Right renal cortex interstitium (tissue), 3 donors: ENCODE measurements at places on chromosomes 2 and 18.

DNA sequence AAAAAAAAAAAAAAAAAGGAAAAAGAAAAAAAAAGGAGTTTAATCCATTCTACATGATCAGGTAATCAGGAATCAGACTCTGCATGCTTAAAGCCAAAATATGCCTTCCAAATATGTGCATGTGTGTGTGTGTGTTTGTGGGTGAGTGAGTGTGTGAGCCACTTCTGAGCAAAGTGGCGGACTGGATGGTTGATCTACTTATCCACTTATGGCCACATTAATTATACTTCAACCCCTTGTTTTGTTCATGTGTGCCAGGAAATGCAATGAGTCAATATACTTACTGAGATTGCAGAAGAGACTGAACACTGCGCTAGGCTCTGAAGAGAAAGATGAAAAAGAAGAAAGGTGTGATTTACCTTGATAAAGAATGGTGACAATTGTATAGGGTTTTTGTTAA lies 586.5 kb upstream of the NXPH2 start:
- DNase-seq, result no peak

- DNase-seq, result peak; percentile 21
Observed at GRCh38 chr2:160491911-160492371, 1.7 kb downstream of the RBMS1 start.

DNA sequence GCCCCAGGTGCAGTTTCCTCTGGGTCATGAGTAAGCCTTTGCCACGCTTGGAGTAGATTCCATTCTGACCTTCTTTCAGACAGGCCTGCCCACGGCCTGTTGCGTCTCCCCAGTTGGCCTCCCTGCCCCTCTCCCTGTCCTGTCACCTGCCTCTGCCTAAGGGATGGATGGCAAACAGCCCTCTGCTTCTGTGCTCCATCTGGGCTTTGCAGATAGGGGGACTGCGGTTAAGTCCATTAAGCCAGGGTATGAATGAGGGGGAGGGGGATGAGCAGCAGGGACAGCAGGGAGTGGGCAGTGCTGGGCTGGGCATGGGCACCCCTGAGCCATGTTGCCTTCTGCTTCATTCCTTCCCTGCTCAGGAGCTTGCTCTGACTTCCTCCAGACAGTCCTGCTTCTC lies 37.6 kb upstream of the B3GNT7 start:
- no peak for DNase-seq

DNA sequence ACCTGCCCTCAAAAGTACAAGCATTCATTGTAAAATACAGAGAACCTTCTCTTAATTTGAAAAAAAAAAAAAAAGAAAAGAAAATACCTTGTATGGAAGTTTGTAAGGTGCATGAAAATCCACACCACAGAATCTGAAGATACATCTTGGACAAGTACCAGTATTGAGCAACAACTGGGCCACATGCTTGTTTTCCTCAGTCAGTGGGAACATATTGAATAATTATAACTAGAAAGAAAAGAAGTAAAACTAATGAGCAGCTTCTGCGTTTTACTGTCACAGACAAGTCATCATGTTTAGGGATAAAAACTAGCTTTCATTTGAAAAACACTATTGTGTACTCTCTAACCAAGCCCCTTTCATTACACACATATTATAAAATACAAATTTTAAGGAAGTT lies 5.8 kb upstream of the PEX13 start:
- no peak for DNase-seq

DNA sequence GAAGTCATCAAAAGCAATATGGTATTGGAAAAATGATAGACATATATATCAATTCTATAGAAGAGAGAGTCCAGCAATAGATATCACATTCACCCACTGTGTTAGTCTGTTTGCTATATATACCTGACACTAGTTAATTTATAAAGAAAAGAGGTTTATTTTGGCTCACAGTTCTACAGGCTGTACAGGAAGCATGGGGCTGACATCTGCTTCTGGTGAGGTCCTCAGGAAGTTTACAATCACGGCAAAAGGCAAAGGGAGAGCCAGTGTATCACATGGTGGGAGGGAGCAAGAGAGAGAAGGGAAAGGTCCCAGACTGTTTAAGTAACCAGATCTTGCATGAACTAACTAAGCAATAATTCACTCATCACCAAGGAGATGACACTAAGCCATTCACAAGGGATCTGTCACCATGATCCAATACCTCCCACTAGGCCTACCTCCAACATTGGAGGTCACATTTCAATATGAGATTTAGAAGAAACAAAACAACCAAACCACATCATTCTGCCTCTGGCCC lies 470.6 kb downstream of the METTL4 start:
- no peak for DNase-seq

- DNase-seq, result no peak
Observed at GRCh38 chr2:138949517-138949916, 169.3 kb upstream of the NXPH2 start.

GRCh38 chr2:118835746-118836410 lies 11.6 kb downstream of the EN1 start:
- no peak for DNase-seq

- no peak for DNase-seq
Observed at GRCh38 chr2:103873716-103874351, 980.1 kb upstream of the POU3F3 start.

GRCh38 chr2:32947484-32948143 lies 861 bp downstream of the LTBP1 start:
- no peak for DNase-seq

DNA sequence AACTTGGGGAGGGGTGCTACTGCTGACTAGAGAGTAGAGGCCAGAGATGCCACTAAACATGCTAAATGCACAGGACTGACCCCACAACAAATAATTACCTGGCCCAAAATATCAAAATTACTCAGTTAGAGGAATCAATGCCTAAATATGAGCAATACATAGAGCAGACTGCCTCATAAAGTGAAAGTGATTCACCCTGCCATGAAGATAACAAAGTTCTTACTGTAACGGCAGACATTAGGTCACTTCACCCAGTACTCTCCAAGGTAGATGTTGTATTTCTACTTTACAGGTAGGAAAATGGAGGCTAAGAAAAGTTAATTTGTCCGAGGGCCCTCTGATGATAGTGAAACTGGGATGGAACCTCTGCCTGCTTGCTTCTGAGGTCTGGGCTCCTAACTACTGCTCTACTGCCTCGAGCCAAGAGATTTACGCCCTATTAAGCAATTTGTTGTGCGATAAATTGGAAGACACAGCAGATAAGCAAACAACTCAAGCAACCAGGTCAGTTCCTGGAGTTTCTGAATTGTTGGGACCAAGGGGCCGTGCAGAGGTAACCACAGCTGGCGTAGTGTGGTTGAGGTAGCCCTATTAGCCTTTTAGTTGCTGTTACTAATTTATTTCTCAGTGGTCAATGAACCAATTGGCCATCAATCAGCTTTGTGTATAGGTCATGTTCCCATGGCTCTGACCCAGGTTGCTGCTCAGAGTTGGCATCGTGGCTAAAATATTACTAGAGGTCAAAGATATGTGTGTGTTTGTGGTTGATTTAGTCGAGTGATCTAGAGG lies 4.8 kb downstream of the DHRS9 start:
- no peak for DNase-seq

DNA sequence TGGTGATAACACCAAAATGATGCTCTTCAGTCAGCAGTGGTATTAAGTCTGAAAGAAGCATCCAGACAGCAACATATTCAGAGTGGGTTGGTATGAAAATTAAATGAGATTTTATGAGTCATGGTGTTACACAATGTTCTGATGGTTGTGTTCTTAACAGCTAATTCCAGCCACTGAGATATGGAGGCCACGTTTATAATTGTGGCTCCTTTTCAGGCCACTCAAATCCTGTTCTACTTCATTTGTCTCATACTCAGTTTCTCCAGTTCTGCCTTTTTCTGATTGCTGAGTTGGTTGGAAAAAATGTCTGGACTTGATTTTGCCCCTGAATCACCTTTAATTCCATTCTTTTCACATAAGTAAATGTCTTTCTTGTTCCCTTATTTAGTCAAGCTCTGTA lies 162.7 kb upstream of the COL3A1 start:
- DNase-seq, result no peak

DNA sequence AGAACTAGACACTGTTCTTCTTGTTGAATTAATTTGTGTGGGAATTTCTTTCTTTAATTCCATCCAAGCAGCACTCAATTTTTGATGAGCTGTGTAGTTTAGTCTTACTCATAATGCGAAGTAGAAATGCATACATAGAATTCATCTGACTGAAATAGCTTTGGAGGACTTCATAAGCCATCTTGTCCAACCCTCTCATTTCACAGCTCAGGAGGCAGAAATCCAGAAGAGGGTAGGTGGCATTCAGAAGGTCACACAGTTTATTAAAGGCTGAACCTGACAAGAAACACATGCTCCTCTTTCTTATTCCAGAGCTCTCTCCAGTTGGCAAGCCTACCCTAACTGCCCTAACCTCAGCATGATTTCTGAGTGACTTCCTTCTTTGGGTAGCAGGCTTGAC lies 169.2 kb upstream of the NOSTRIN start:
- DNase-seq, result no peak

DNA sequence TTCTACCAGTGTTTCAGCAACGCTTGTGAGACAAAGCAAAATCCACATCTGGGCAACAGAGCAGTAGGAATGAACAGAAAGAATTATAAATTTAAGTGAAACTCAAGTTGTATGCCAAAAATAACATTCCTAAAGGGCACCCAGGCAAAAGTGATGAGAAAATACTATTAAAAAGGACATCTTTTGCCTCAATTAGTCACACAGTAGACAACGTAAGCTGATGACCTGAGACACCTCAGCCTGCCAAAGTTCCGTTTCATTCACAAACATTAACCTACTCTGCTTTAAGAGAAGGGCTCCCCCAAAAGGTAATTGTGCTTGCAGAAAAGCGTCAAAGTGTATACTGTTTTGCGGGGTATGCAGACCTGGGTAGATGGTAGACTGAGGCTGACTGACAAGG lies 7.2 kb downstream of the HDLBP start:
- no peak for DNase-seq

GRCh38 chr2:119440501-119440870 lies 8.8 kb downstream of the TMEM37 start:
- DNase-seq, result no peak

DNA sequence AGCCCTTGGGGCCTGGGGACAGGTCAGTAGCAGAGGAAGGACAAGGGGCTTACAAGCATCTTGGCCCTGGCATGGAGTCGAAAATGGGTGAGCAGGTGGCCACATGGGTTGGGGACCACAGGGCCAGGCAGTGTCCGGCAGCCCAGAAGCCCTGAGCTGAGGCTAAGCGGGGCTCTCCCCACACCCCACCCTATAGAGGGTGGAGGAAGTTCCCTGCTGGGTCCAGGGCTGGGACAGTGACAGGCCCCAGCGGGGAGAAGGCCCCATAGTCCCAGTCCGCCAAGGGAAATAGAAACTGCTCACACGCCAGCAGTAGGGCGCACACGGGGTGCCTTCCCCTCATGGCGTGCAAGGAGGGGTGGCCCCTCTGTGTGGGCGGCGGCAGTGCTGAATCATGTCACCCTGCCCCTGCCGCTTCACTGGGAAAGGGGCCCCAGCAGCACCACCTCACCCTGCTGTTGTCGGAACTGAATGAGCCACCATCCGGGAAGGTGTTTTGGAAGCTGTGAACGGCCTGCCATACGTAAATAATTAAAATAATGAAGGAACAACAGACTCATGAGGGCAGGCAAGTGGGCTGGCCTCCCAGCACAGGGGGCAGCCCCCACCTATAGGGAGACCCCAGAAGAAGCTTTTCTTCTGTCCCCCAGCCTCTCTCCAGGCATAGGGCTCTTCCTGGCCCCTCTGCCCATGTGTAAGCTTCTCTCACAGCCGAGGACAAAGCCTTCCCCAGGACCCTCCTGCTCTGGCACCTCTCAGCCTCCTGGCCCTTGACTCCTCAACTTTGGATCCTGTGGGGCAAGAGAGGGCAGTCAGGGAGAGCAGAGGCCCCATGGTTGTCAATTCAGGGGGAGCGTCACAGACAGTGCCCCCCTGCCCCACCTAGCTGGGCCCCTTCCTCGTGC lies 12.7 kb upstream of the DUSP2 start:
- no peak for DNase-seq

DNA sequence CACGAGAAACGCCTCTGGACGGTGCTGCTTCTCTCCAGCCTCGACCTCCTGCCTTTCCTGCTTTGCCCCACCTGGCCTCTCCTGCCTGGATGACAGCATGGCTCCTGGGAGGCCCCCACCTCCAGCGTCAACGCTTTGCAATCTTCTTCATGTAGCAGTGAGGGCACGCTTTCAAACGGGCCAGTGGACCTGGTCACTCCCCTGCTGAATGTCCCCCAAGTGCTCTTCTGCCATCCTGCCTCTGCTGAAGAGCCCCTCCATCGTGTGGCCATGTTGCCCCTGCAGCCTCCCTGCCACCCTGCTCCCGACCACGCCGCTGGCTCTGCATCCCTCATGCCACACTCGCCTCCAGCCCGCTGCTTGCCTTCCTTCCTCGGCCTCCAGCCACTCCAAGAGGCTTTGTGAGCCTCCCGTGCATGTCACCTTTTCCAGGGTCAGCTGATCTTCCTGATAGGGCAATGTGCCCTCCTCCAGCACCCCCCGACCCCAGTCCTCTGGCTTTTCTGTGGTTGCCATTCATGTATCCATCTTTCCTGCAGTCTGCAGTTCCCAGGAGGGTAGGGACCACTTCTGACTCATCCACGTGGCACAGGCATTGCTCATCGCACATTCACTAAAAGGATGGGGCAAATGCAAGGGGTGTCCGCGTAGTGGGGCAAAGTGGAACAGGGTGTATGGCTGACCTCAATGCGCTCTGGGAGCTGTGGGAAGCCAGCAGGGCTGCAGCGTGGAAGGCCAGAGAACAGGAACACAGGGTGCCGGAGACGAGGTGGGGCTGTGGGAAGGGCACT lies 268.8 kb downstream of the TWIST2 start:
- no peak for DNase-seq

- no peak for DNase-seq
Observed at GRCh38 chr18:10291568-10291981, 162.9 kb upstream of the APCDD1 start.

- no peak for DNase-seq
Observed at GRCh38 chr2:230569298-230569697, 143.3 kb upstream of the CAB39 start.

DNA sequence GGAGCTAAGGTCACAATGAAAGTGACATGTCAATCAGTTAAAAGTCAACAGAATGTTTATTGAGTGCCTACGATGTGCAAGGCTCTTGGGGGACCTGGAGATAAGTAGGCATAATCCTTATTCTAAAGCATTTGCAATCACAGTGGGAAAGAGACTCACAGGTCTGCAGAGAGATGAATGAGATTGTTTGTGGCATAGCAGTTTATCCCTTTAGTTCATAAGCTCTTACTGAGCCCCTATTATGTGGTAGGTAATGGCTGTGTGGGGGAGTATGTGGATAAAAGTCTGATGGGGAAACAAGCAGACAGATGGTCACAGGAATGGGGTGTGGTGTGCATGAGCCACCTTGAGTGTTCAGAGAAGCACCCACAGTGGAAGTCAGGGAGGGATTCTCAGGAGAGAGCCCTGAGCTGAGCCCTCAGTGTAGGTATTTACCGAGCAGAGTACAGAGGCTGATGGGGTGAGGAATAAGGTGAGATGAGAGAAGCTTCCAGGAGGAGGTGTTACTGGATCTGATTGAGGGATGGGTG lies 48.1 kb downstream of the EMILIN2 start:
- no peak for DNase-seq

DNA sequence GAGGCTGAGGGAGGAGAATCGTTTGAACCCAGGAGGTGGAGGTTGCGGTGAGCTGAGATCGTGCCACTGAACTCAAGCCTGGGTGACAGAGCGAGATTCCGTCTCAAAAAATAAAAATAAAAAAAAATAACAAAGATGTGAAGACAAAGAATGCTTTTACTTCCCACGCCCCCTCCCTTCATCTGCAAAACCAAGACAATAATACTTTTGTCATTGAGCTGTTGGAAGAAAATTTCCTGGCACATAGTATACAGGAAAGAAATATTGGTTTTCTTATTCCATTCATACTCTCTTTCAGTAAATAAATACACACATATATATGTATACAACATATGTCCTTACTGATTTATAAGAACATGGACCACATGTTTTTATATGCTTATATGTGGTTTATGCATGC lies 12.2 kb downstream of the GREB1 start:
- DNase-seq, result no peak
